ENCODE measurements at places on chromosomes 12 and 14. TPM values are rescaled to one million over a fixed set of nuclear protein-coding genes. Genes with fewer than 3 reads are reported as not detected.

The SALL2 gene
- 263 TPM for total RNA-seq

DNA sequence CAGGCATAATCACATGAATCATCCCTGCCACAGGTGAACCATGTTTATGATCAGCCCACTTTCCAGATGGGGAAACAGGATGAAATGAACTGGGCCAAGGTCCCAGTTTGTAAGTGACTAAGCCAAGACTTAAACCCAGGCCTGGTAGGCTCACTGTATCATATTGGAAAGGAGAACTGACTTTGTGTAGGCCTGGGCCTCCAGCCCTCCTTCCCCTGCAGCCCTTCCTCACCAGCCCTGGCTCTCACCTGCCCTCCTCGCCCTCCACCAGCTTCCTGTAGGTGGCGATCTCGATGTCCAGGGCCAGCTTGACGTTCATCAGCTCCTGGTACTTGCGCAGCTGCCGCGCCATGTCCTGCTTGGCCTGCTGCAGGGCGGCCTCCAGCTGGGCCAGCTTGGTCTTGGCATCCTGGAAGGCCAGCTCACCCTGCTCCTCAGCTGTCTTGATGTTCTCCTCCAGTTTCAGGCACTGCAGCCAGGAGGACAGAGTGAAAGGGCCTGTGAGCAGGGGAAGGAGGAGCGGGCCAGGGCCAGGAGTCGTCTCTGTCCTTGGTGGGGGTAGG is 19.8 kb downstream of the KRT80 start:
- DNase-seq = peak; percentile 66
- peaks cover 8% of the 10 kb centered on the region for H3K4me1 ChIP-seq
- no peak overlapping the region for H3K27ac ChIP-seq
- no peak overlapping the region for H3K4me3 ChIP-seq
- no peaks in the 10 kb centered on the region for H3K27me3 ChIP-seq

- no peaks in the 10 kb centered on the region for H3K27me3 ChIP-seq
- no peak overlapping the region for H3K4me3 ChIP-seq
- DNase-seq = no peak
- peaks cover 56% of the 10 kb centered on the region for H3K36me3 ChIP-seq
Measured at GRCh38 chr12:31973818-31974217, 14.6 kb downstream of the RESF1 start.

The PLXNC1 gene
- 13.4 TPM for total RNA-seq

GRCh38 chr14:84021433-84021832 is 1508.5 kb upstream of the FLRT2 start:
- no peaks in the 10 kb centered on the region for H3K4me1 ChIP-seq
- no peak overlapping the region for H3K4me3 ChIP-seq
- H3K27me3 ChIP-seq = no peaks in the 10 kb centered on the region
- H3K27ac ChIP-seq = no peak overlapping the region
- no peak for DNase-seq

GRCh38 chr14:106378191-106378590 is 851.8 kb downstream of the TMEM121 start:
- no peak for DNase-seq
- no peaks in the 10 kb centered on the region for H3K27me3 ChIP-seq
- no peaks in the 10 kb centered on the region for H3K36me3 ChIP-seq
- H3K4me3 ChIP-seq = no peak overlapping the region
- no peak overlapping the region for H3K27ac ChIP-seq

The BIN2 gene
- not detected for total RNA-seq

DNA sequence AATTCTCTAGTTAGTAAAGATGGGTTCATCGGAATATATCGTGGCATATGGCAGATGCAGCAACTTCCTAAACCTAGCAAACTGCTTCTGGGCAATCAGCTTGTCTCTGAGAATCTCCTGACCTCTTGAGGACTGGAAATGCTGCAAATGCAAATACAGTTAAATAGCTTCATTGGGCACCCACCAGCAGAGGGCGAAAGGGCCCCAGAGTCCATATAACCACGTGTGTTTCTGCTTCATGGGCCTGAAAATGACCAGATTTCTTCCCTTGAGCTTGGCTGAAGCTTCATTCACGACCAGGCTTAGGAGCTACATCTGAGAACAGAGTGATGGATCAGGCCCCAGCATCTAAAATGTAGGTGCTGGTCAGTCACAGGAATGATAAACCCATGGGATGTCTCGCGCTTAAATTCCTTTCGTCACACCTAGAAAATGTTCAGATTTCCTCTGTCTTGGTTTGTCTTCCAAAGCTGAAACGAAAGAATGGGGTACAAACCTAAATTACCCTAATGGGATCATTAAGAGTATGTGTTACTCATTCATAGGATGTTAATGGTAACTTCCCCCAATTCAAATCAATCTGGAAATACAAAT is 1482.5 kb upstream of the TMEM132C start:
- H3K4me1 ChIP-seq = no peaks in the 10 kb centered on the region
- peaks cover 6% of the 10 kb centered on the region for H3K27me3 ChIP-seq
- H3K27ac ChIP-seq = no peak overlapping the region
- H3K4me3 ChIP-seq = no peak overlapping the region
- no peaks in the 10 kb centered on the region for H3K36me3 ChIP-seq
- DNase-seq = peak; percentile 69

The HOXC11 gene
- not detected for total RNA-seq

DNA sequence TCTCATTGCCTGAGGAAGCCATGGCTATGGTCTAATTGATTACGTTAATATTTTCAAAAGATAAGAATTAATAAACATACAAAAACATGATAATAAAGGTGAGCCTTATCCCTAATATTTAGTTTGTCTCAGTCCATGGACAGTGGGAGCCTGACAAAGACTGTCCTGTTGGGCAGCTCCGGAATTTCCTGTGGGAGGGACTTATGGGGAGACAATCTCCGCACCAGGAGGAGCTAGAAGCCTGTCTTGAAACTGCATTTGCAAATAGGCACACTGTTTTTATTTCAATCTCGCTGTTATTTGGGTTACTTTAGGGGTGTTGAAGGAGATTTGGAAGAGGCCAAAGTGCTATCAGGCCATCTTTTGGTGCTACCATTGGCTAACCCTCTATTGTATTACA is 50.8 kb upstream of the ZDHHC17 start:
- no peaks in the 10 kb centered on the region for H3K36me3 ChIP-seq
- H3K4me1 ChIP-seq = no peaks in the 10 kb centered on the region
- peak; percentile 34 for DNase-seq
- no peak overlapping the region for H3K4me3 ChIP-seq
- no peaks in the 10 kb centered on the region for H3K27me3 ChIP-seq

GRCh38 chr12:42396473-42397259 is 70.7 kb downstream of the PPHLN1 start:
- H3K4me3 ChIP-seq = no peak overlapping the region
- no peak for DNase-seq
- H3K4me1 ChIP-seq = no peaks in the 10 kb centered on the region
- H3K27ac ChIP-seq = no peak overlapping the region
- peaks cover 25% of the 10 kb centered on the region for H3K36me3 ChIP-seq
- H3K27me3 ChIP-seq = no peaks in the 10 kb centered on the region

The SCN8A gene
- 14.2 TPM for total RNA-seq

- peaks cover 10% of the 10 kb centered on the region for H3K4me1 ChIP-seq
- no peaks in the 10 kb centered on the region for H3K36me3 ChIP-seq
- H3K27ac ChIP-seq = no peak within 1 kb of the TSS
- H3K27me3 ChIP-seq = no peaks in the 10 kb centered on the region
- peak; percentile 88 for DNase-seq
Measured at GRCh38 chr12:4379405-4379804, at the start of gene FGF23. FGF23 (minus strand) TSS chr12:4379712; CDS start chr12:4379582, 130 bp downstream.

The IFNG-AS1 gene
- not detected for total RNA-seq

DNA sequence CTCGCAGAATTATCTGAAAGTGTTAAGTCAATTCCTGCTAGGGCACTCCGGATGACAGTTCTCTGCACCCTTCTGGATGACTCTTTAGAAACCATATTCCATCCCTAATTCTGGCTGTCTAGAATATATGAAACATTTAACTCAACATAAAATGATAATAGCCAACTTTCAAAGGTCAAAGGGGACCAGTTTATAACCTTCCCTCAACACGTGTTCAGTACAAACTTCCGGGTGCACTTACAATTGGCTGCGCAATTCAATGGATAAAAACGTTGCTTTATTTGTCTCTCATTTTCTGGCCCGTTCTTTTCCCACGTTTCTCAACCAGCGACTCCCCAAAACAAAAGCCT is 1.3 kb downstream of the SBNO1 start:
- H3K27me3 ChIP-seq = no peaks in the 10 kb centered on the region
- H3K4me3 ChIP-seq = peak overlapping the region; percentile 88
- no peaks in the 10 kb centered on the region for H3K36me3 ChIP-seq

DNA sequence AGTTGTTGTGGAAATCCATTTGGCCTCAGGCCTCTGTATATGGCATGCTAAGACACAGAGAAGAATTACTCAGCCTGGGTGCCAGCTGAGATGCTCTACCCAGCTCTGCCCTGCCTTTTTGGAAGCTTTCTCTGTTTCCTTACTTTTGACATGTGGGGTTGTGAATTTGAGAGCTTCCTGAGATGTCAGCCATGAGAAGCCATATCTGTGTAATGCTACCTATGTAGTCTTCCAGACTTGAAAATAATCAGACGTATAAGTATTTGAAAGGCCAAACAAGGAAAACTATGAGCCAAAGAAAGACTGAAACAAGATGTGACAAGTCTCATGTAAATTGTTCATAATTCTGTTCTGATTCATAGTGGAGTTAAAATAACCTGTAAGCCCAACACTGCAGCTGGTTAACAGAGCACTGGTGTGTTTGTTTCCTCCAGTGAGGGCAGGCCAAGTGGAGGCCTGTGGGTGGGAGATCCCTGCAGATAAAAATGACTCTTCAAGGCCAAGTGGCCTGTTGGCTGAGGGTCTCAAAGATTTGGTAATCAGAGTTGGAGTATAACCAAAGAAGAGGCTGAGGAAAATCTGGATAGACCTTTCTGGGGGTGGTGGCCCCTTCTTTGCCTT is 94.0 kb downstream of the TMX1 start:
- no peak overlapping the region for H3K4me3 ChIP-seq
- no peaks in the 10 kb centered on the region for H3K4me1 ChIP-seq
- no peak overlapping the region for H3K27ac ChIP-seq
- H3K27me3 ChIP-seq = no peaks in the 10 kb centered on the region
- no peaks in the 10 kb centered on the region for H3K36me3 ChIP-seq

The MAP3K12 gene
- 17.2 TPM for total RNA-seq
